Renal pelvis (tissue), 12 donors: ENCODE measurements at places on chromosomes 6 and 20.

GRCh38 chr20:45462711-45463509, 6.6 kb upstream of the WFDC2 start:
- no peak for DNase-seq

- no peak for DNase-seq
Measured at GRCh38 chr20:35506179-35506578, 23.3 kb downstream of the C20orf173 start.

DNA sequence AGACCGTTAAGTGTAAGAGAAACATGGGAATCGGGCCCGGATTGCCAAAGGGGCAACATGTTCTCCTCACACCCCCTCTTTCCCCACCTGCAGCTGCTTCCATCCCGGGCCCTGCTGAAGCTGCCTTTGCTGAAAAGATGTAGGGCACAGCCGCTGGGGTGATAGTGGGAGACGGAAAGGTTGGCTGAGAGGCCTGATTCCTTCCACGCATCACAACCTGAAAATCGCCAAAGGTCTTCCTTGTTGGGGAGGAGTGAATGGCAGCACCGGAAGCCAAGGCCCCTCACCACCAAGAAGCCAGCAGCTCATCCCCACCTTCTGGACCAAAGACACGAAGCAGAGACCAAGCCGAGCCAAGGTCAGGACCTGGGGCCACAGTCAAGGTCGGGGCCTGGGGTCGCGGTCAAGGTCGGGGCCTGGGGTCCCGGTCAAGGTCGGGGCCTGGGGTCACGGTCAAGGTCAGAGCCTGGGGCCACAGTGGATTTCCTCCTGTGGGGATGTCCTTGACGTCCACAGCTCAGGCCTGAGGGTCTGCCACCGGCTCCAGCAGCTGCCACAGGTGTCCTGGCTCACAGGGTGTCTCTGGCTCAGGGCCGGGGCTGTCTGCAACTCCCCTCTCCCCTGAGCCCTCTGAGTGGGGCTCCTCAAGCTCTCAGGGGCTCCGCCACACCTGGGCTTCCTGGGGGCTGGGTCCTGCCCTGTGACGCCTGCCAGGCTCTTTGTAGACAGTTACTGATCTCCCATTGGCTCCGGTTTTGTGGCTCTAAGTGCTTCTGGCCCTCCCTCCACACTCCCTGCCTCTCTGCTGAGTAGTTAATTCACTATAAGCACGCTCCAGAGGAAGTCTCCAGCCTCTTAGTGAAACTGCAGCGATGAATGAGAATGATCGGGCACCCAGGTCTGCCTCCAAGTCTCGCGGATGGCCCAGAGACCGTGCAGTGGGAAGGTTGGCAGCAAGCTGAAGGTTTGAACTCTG, 5.5 kb upstream of the CHRNA4 start:
- DNase-seq: no peak

GRCh38 chr20:43243672-43244269, 54.1 kb upstream of the PTPRT start:
- DNase-seq: peak; percentile 8

- DNase-seq: no peak
Measured at GRCh38 chr6:46320505-46320904, 149.7 kb upstream of the ENPP5 start.

- no peak for DNase-seq
Measured at GRCh38 chr6:113347436-113347835, 509.7 kb upstream of the MARCKS start.

DNA sequence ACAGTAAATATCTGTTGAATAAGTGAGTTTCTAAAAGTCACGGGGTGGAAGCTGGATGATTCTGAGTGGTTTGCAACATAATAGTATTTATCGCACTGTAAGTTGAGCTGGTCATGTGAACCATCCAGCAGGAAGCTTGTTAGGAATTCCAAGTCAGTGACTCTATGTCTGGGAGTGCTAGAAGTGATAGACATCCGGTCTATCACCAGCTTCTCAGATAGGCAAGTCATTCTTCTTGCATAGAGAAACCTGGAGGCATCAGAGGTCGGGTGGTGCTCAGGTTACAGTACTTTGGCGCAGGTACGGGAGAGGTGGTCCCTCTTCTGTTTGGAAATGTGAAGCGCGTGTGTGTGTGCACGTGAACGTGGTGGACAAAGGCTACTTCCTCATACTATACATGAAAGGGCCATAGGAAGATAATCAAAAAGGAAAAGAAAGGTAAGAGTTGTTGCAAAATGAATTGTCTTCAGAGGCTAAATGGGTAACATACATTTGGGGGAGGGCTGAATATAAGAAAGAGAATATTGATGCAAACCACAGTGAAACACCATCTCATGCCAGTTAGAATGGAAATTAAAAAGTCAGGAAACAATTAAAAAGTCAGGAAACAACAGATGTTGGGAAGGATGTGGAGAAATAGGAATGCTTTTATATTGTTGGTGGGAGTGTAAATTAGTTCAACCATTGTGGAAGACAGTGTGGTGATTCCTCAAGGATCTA, 299.3 kb upstream of the ZFP64 start:
- no peak for DNase-seq

GRCh38 chr20:44851545-44851944, 34.0 kb upstream of the YWHAB start:
- no peak for DNase-seq

DNA sequence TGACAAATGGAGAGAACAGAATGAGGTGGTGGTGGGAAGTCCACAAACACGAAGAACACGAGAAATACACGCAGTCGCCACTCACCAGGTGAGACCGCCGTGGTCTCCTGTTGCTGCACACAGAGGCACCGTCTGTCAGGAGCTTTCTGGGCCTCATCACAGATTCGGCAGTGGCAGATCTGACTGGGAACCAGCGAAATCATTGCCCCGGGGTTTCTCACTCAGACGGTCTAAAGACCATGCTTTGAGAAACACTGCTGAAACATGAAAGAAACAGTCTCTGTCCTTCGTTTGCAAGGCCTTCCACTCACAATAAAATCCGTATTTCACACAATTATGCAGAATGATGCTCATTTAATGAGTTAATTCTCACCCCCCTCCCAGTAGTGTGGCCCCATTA, 130.9 kb upstream of the AFDN start:
- DNase-seq: no peak

DNA sequence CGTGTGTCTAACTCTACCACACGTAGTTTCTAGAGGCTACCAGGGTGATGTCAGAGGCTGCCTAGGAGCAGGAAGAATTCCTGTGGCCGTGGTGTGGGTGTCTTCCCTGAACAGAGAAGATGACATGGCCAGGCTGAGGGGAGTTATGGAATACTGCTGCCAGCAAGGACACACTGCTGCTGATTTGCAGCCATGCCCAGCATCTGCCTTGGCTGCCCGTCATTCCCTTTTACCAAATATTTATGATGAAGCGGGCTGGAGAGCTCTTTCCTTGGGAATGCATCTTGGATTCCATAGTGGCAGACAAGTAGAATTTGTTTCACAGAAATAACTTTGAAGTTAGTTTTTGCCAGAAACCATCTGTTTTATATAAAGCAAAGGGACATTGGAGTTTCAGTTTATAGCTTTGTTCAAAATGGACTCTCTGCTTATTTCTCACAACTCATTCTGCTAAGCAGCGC, 80.8 kb upstream of the VSTM2L start:
- DNase-seq: peak; percentile 57

- DNase-seq: no peak
Measured at GRCh38 chr6:128482642-128483041, 37.8 kb downstream of the PTPRK start.
